ENCODE measurements at places on chromosomes 3 and 15.

GRCh38 chr3:3109407-3110298, 521 bp downstream of the IL5RA start:
- DNase-seq, result no peak

- DNase-seq, result no peak
Measured at GRCh38 chr3:11331101-11331500, 58.9 kb downstream of the ATG7 start.

DNA sequence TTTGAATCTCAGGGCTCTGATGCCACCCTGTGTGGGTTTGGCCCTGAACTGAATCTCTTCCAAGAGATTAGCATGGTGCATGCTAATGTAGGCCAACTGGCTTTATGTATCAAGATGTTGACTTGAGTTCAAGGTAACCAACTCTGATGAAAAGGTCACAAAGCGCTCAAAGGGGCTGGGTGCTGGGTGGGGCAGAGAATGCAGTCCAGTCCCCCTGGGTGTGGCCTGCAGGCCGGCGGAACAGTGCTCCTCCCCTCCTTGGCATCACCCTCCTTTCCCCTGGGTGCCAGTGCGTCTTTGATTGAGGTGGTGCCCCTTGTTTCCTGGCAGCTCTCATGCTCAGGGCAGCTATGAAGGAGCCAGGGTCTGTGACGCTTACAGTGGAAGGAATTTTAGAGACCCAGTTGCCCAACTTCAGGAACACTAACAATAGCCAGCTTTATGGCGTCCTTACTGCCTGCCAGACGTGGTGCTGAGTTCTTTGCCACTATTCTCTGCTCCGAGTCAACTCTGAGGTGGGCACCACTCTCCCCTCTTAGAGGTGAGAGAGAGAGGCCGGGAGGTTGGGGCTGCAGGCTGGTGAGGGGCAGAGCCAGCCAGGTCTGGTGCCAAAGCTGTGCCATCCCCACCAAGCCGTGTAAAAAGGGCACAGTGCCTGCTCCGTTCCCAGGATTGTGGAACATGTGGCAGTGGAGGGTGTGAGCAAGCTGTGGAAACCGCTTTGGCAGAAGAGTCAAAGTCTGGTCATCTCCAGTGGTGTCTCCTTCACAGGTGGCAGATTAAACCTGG, 9.8 kb downstream of the SYNM start:
- DNase-seq, result no peak

GRCh38 chr15:69414701-69415167, 585 bp downstream of the KIF23 start:
- DNase-seq, result no peak

GRCh38 chr3:113136071-113136470, 75.3 kb upstream of the BOC start:
- no peak for DNase-seq

GRCh38 chr3:23455775-23456174, 252.6 kb downstream of the UBE2E2 start:
- DNase-seq, result no peak

DNA sequence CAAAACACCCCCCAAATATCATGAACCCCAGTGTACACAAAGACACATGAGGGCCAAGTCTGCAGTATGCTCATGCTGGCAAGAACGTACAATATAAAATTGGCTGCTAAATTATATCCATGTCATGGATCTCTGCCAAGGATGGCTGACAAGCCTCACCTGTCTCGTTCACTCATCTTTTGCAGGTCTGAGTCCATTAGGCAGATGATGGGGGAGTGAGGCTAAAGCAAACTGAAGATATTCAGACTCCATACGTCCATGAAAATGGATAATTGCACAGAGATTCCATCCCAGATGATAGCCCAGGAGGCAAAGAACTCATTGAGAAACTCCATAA, 122.3 kb upstream of the PTPRG start:
- no peak for DNase-seq

- no peak for DNase-seq
Measured at GRCh38 chr3:27073912-27074311, 295.3 kb downstream of the NEK10 start.

GRCh38 chr15:62453981-62454380, 288.9 kb upstream of the C2CD4B start:
- no peak for DNase-seq

DNA sequence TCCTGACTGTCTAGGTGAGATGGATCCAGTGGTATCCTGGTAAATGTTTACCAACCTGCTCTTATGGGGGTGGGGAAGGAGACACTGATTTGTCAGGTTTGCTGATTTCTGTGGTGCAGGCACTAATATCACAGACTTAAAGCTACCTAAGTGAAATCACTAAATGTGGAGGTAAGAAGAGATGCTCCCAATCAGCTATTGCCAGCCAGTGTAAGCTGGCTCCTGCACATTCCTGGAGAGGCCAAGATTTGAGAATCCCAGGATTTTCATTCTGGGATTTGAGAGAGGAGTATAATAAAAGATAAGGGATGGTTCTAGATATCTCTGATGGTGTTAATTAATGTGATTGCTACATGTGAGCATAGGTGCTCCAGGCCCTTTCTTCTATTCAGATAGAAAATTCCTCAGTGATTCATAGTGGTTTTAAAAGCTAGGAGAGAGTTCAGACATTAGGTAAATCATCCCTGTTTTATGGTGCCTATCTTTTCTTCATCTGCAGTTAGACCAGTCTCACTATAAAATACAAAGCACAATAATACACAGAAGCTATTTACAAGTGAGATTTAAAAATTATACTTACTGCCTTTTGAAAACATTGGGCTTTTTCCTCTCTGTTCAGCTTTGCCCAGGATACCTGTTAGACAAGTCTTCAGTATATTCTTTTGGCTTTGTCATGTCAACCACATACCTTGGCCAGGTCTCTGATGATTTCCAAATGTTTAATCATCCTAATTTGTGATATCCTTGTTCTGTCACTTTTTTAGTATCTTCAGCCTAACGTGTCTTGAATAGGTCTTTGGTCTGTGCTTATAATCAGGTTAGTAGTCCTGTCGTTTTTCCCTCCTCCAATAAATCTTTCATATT, 90.9 kb downstream of the MBNL1 start:
- DNase-seq, result no peak

- DNase-seq, result no peak
Measured at GRCh38 chr15:96200357-96200967, 130.0 kb upstream of the NR2F2 start.

DNA sequence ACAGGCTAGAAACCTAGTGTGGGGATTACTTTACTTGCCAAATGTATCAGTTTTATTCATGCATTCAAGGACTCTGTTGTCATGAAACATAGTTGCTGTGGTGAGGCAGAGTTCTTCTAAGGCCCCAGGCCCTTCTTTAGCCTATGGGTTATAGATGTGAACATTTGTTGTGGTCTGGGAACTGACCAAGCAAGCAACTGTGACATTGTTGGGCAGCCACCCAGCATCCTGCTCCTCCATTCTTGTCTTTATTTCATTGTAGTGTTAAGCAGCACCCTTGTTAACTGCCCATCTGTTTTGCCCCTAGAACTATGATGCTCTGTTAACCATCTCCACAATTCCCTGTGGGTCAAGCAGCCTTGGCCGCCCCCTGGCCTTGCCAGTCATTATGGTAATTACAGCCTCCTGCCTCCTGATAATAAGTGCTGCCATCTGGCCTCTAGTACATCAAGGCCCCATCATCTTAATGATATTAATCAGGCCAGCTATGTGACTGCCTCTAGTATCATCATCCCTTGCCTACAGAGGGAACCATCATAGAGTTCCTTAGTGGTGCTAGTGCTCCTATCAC, 12.2 kb upstream of the IFT57 start:
- DNase-seq, result no peak

GRCh38 chr3:13501958-13502790, 22.1 kb downstream of the HDAC11 start:
- no peak for DNase-seq

- DNase-seq, result peak; percentile 32
Measured at GRCh38 chr15:50182219-50183013, 420 bp downstream of the SLC27A2 start.

DNA sequence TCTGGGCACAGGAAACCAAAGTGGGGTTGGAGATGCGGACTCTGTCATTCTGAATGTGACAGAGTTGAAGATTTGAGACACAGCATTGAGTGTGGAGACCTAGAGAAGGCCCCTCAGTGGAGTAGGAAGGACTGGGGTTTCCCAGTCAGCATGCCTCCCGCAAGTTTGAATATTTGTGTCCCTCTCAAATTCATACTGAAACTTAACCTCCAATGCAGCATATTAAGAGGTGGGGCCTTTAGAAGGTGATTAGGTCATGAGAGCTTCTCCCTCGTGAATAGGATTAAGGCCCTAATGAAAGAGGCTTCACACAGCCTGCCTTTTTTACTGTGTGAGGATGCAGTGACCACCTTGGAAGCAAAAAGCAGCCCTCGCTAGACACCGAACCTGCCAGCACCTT, 8.0 kb downstream of the HDDC3 start:
- DNase-seq, result no peak

All from stimulated activated CD8-positive, alpha-beta memory T cell treated with anti-CD3 and anti-CD28 coated beads, Interleukin-2, amount 100 ng/mL, for 48 hours (primary cell).